PC-9 (cell line): ENCODE measurements at places on chromosomes 12 and 14.

- DNase-seq, result peak; percentile 99
Observed at GRCh38 chr14:68577802-68578541, 214.9 kb downstream of the ZFP36L1 start.

DNA sequence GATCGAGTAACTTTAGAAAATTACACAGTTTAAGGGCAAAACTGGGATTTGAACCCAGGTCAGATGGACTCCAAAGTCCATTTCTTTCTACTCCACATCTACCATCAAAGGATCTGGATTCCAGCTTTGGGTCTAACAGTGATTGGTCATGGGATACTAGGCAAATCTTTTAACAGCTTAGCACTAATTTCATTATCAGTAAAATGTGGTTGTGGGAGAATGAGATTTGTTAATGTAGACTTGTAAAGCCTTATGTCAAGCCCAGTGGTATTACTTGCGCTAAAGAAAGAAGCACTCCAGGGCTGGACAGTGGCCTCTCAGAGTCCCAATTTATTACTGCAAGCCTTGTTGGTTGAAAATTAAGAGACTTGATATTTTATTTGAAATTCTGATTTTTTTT is 65.2 kb upstream of the MANSC4 start:
- DNase-seq, result no peak

DNA sequence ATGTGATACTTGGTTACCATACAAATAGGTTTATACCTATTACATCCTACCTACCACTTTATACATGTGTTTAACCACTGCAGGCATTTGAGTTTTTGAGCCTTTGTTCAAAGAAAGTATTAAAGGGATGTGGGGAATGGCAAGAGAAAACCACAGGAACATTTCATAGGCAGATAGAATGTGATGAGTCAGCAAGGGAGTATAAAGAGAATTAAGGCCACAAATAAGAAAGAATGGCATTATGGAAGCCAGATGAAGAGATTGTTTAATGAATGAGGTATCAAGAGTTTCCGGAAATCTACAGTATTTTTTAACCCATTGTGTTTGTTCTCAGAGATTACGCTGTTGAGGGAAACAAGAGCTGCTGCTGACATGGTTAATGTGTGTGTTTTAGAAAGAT is 66.9 kb downstream of the METTL25 start:
- no peak for DNase-seq

DNA sequence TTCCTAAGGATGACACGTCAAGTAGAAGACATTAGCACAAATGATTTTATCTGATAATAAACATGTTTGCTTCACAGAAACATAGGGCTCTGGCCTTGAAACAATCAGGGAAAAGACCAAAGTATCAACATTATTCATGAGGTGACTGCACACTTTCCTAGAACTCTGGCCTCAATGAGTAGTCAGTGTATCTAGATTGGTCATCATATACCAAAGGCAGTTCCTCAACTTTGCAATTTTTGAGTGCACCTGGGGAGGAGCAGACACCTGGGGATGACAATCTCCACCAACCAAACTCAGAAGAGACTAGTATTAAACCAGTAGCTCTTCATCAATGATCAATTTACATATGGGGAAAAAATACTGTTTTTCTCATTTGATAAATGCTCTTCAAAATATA is 4.5 kb downstream of the EDDM3A start:
- no peak for DNase-seq

DNA sequence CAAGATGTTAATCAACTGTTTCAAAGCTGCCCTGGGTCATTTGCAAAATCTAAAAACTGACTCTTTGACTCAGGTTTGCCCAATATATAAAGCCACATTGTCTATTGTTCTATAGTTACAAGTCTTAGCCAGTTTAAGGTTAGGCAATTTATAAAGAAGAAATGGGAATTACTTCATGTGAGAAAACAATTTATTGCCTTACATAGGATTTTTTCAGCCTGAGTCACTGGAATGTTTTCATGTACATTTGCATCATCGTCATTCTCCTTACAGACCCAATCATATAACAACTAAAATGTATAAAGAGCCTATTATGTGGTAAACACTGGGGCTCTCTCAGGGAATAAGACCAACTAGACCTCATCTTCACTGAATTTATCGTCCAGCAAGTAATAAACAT is 100.3 kb upstream of the PLEKHG7 start:
- DNase-seq, result peak; percentile 41

DNA sequence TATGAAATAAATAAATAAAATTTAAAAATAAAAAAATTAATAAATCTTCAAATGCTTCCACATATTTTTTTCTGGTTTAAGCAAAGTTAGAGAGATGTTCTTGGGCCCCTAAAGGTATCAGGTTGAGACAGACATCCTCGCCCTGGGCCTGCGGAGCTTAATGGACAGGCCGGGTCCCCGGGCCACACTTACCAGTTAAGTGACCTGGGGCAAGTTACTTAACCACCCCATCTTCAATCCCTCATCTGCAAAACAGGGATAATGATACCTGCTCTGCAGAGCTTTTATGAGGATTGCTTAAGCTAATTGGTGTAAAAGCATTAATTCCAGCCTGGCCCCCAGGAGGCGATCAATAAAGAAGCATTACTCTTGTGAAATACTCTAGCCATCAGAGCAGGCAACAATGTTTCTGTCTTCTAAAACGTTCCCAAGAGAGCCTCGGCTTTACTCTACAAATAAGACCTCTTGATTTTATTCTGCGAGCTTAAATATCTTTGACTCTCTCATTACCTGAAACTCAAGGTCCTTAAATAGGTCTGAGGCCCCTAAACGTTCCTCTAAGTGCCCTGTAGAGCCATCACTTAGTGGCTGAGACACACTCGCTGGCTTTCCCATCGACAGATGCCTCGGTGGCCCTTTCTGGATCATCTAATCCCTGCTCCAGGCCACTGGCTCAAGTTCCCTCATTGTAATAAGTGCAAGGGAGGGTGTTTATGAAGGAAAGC is 81.1 kb upstream of the DIO3 start:
- DNase-seq, result peak; percentile 65
